ENCODE measurements at places on chromosomes 13 and 19. TPM values are rescaled to one million over a fixed set of nuclear protein-coding genes. Genes with fewer than 3 reads are reported as not detected.

The WDR88 gene
- not detected for total RNA-seq

GRCh38 chr19:54047616-54048015, 16.1 kb downstream of the VSTM1 start:
- no peak for DNase-seq

The PDX1 gene
- total RNA-seq = not detected

The LENG9 gene
- 5.4 TPM for total RNA-seq

DNA sequence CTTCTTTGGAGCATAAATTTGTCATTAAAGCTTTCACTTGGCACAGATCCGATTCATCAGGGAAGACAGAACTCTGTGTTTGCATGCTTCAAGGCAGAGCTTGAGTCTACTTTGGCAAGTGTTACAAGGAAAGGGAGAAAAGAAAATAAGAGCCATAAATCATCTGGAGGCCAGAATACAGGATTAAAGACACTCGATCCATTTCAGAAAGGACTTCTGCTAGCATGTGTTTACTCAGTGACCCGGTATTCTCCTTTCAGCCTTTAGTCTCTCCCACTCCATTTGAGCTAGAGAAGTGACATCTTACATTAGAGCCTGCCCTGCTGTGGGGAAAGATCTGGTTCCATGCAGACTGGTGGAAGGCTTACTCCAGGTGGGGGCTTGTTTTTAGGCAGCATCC, 306.4 kb downstream of the KLF5 start:
- DNase-seq = no peak

DNA sequence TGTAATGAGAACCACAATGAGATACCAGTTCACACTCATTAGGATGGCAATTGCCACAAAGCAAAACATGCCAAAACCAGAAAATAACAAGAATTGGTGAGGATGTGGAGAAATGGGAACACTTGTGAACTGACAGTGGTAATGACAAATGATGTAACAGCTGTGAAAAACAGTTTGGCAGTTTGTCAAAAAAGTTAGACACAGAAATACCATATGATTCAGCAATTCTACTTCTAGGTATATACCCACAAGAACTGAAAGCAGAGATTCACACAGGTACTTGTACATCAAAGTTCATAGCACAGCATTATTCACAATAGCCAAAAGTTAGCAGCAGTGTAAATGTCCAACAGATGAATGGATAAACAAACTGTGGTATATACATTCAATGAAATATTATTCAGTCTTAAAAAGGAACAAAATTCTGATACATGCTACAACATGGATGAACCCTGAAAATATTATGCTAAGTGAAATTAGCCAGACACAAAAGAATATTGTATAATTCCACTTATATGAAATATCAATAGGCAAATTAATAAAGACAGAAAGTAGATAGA, 96.5 kb downstream of the UGGT2 start:
- DNase-seq = no peak

GRCh38 chr13:20402881-20403280, 122.8 kb downstream of the CRYL1 start:
- DNase-seq = no peak

The IGFLR1 gene
- total RNA-seq = 6.5 TPM

GRCh38 chr13:80259159-80259558, 81.8 kb downstream of the SPRY2 start:
- DNase-seq = no peak

- no peak for DNase-seq
These were observed 3.0 kb downstream of the PAK4 start for GRCh38 chr19:39128516-39129079.

DNA sequence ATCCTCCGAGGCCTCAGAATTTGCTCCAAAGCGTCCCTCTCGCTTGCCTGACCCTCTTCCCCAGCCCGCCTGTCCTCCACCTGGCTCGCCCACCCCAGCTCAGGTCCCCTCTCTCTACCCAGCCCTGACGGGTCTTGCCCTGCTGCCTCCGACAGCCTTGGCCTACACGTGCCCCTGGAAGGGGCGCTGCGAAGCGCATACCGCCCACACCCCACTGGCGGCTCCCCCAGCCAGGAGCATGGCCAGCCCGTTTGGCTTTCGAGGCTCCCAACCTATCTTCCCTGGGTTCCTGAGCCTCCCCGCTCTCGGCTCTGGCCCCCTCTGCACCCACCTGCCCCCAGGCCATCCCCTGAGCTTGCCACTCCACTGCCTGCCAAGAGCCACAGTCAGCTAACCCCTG, 4.5 kb downstream of the XAB2 start:
- DNase-seq = no peak

Data from left cardiac atrium (tissue), 4 donors.